ENCODE measurements at places on chromosomes 16 and 17.

DNA sequence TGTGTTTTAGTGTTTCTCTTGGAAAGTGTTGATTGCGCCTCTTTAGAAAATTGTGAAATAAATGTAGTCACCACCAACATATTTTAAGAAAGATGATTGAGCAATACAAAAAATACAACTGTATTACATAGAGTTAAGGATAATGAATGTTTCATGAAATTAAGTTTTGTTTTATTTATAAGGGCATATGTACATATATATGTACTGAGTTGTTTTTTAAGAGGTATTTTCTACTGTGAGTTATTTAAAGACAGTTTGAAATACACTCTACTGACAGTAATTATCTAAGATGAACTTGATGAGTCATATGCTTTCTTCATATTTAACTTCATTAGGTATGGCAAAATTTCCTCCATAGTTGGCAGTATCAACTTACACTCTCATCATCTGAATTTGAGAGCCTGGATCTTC lies 411.7 kb downstream of the HS3ST3B1 start:
- DNase-seq, result no peak

- no peak for DNase-seq
Measured at GRCh38 chr16:75476817-75477216, 12.3 kb upstream of the TMEM170A start.

GRCh38 chr17:41639492-41640473 lies 15.4 kb upstream of the KRT17 start:
- no peak for DNase-seq

DNA sequence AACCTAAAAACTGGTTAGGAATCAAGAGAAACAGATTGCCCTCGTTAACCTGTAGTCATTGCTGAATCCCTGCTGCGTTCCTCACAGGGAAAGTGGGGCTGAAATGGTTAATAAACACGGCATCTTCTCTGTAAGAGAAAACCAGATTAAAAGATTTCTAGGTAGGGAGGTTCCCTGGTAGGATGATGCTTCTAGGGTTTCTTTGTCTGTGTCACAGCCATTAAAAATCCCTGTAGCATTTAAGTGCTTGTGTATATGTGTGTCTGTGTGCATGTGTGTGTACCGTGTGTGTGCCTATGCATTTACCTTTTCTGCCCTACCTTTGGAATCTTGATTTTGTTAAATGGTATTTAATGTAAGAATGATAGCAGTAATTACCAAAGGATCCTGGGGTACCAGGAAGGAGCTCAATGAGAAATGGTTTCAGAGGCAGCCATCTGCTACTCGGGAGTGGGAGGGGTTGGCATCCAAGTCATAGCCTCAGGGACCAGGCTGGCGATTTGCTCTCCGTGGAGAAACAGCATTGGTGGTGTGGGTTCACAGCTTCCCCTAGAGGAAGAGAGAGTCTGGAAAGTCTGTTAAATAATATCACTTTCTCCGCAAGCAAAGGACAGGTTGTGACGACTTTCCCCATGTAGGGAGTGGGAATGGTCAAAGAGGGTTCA lies 177.1 kb downstream of the HS3ST4 start:
- DNase-seq, result peak; percentile 62

- no peak for DNase-seq
Measured at GRCh38 chr17:37116671-37117185, 168.0 kb downstream of the AATF start.

DNA sequence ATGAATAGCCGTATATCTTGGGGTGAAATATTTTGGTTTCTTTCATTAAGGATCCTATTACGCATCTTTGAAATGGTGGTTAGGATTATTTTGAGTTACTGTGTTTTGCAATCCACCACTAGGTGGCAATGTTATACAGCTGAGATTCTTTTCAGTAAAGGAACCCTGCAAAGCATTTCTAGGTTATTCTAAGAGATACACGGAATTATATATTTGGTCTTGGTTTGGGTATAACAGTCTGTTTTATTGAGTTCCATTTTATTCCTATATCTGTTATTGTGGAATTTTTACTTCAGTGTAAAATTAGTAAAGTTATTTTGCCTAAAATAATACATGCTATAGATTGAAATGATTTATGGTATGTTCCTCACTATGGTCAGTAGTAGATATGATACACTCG lies 62.9 kb upstream of the CPHXL start:
- peak; percentile 86 for DNase-seq

- peak; percentile 74 for DNase-seq
Measured at GRCh38 chr16:14529010-14529669, 100.9 kb downstream of the PARN start.

GRCh38 chr17:30477083-30477773 lies at the start of gene GOSR1:
TSS of gene GOSR1 (plus strand) at chr17:30477408. CDS start at chr17:30477434, 26 bp downstream.
- peak; percentile 98 for DNase-seq

- no peak for DNase-seq
Measured at GRCh38 chr16:49748322-49748721, 107.6 kb downstream of the ZNF423 start.

DNA sequence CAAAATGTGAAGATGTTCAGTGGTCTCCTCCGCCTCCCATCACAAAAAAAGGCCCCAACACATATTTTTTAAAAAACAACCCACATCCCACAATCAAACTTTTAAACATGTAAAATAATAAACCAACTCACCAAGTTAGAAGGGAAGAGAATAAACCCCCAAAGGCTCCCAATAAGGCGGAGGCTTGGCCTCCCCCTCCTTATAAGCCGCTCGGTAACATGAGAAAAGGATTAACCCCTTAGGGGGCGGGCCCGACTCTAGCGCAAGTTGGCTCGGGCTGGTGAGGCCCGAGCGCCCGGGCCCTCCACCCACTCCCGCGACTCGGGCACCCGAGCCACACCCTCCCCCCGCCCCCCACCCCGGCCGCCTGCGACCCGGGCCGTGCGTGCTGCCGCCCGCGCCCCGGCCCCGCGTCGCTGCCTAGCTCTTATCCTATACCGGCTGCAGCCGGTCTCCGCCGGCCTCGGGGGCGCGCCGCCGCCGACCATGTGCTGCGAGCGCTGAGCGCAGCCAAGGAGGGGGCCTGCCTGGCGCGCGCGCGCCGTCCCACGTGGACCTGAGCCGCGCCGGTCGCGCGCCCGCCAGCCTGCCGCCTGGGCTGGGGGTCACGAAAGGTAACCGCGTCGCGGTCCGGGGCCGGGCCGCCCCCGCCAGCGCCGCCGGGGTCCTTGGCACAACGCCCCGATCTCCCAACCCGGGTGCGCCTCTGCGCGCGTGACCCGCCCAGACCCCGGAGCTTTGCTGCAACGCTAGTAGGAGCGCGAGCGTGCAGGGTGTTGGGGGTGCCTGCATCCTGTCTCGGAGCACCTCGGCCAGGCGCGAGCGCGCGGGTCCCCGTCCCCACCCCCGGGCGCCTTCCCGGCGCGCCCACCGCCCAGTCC lies at the start of the genes ARSG and SLC16A6:
TSS of gene ARSG (plus strand) at position 541 of the 881 bp plus-strand sequence. CDS start 15,999 bp downstream, outside the sequence.
TSS of gene SLC16A6 (minus strand) at position 173 of the 881 bp plus-strand sequence. CDS start 12,807 bp downstream, outside the sequence.
- DNase-seq, result peak; percentile 95

GRCh38 chr17:34312080-34312479 lies 7.2 kb upstream of the CCL8 start:
- no peak for DNase-seq

GRCh38 chr16:27303256-27304100 lies 10.3 kb upstream of the IL4R start:
- no peak for DNase-seq

DNA sequence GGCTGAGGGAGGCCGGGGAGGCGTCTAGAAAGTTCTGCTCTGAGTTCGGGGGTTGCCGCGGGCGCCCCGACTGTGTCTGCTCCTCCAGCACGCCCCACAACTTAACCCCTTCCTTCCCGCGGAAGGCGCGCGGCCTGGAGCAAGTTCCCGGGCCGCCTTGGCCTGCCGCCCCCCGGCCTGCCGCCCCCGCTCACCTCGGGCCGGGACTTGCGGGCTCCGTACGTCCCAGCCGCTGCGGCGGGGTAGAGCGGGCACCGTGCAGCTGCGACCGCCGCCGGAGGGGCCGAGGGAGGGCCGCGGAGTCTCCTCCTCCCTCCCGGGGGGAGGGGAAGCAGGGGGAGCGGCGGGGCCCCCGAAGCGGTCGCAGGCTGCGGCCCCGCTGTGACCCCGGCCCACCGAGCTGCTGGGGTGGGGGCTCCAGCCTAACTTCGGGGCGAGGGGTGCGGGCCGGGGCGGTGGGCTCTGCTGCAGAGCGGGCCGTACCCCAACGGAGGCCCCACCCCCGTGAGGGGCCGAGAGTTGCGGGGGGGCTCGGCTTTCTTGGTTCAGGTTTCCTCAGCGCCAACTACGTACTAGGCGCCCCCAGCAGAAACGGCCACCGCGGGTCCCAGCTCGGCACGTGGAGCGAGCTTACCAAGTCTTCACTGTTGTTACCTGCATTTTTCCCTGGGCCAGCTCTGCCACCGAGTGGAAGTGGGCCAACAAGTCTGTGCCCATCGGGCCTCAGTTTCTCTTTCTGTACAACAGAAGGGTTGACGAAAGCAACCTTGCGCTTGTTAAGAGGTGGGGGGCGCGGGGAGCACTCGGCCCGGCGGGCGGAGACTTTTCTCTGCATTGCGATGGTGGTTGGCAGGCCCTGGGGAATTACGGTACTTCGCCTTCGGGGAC lies at the start of gene CCDC102A:
TSS of gene CCDC102A (minus strand) at position 266 of the 888 bp plus-strand sequence. CDS start 7,394 bp downstream, outside the sequence.
- DNase-seq, result no peak

- DNase-seq, result peak; percentile 24
Measured at GRCh38 chr16:52209227-52209626, 337.7 kb downstream of the TOX3 start.

DNA sequence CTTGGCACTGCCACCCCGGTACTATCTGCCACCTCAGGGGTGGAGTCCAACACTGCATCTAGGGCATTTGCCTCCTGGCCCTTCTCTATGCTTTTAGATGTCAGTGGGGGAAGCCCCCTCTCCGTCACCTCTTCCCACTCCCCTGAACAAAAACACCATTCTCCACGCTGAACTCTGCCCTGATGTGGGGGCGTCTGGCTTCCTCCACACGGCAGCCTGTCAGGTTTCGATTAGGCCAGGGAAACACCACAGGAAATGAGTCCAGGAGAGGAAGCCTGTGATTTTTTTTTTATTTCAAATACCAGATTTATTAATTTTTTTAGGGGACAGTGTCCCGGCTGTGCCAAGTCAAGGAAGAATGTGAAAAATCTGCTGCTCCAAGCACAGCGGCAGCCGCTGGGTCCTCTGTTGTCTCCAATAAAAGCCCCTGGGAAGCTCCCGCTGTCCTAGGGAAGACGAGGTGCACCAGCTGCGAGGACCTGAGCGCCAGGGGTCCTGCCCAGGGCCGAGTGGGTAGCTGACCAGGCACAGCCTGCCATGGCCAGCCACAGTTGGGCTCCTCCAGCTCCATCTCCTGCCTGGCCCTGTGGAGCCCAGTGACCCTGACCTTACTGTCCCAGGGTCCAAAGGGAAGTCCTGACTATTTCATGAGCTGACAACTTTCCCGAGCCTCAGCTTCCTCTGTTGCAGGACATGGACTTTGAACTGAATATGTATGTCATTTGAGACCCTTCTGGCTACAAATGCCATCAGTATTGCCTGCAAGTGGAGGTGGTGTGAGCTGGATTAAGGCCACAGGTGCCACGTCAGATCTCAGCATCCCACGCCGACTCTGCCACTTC lies 336.7 kb downstream of the FOXL1 start:
- no peak for DNase-seq

DNA sequence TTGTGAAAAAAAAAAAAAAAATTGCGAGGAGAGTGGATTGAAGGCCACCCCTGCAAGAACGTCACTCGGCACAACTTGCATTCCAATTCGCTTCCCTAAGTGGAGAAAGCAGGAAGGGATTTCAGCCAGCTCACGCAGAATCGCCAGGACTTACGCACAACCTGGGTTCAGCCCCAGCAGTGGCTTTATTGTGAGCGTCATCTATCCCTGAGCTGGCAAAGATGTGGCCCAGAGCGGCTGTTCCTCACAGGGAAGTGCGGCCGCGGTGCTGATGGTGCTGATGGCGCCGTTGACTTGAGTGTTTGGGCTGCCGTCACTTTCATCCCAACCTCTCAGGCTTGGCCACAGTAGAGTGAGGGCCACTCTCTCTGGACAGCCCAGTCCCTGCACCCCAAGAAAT lies 197.6 kb downstream of the NTN1 start:
- DNase-seq, result no peak

GRCh38 chr17:31373150-31374093 lies 18.1 kb upstream of the RAB11FIP4 start:
- no peak for DNase-seq

- DNase-seq, result no peak
Measured at GRCh38 chr17:17792551-17793377, 44.0 kb downstream of the SREBF1 start.

DNA sequence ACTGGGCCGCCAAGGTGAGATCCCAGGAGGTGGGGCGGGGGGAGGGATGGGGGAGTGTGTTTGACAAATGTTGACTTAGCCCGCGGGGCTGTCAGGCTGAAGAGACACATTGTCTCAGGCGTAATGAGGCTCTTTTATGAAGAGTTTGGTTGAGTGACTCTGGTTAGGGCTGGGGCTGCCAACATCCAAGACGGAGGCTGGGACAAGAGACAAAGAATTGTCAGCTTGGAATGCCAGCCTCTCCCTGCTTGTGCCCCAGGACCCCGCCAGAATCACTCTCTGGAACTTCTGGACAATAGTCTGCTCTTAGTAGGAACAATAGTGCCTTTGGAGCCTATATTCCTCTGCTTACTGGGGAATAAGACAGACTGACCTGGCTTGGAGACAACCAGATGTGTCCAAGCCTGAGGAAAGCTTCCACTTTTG lies 24.0 kb downstream of the PCTP start:
- DNase-seq, result peak; percentile 75

DNA sequence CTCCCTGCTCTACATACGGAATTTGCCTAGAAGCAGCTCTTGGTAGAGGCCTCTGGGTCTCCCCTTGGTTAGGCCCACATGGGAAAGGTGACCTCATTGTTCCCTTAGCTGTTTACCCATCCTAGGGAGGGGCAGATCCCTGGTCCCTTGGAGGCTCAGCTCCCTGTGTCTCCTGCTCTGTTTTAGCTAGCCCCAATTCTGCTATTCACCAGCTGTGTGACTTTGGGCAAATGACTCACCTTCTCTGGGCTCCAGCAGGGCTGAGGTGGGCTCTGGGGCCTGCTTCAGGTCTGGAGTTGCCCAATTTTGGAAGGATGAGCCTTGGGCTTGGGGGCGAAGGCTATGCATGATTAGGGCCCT lies 3.9 kb downstream of the ABCC3 start:
- no peak for DNase-seq

DNA sequence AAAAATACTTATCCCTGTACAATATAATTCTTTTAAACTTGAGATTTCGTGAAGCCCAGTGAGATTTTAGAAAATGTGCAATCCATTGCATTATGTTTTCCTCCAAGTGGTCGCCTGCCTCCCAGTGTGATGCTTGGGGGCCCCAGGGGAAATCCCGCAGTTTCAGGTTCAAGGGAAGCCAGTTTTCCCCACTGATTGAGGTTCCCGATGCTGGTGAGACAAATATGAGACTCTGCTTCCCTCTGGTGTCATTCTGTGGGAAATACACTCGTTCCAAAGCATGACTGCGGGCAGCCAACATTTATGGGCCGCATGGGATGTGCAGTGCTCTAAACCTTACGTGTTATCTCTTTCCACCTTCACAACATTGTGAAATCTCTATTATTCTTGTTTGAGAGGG lies 200.8 kb downstream of the PRKCB start:
- DNase-seq, result peak; percentile 54

GRCh38 chr16:11980136-11980844 lies 3.8 kb downstream of the SNX29 start:
- no peak for DNase-seq

GRCh38 chr17:80428363-80428762 lies 13.4 kb downstream of the ENDOV start:
- DNase-seq, result no peak

- no peak for DNase-seq
Measured at GRCh38 chr16:86808863-86809444, 230.6 kb downstream of the FOXL1 start.

GRCh38 chr17:30550512-30551273 lies 73.5 kb downstream of the GOSR1 start:
- DNase-seq, result no peak
